Activated naive CD4-positive, alpha-beta T cell treated with anti-CD3 and anti-CD28 coated beads, Interleukin-2, amount 50 U/mL, for 72 hours (primary cell): ENCODE measurements at places on chromosomes 3 and 15.

- DNase-seq, result no peak
Observed at GRCh38 chr15:45037936-45038335, 14.9 kb downstream of the SORD start.

DNA sequence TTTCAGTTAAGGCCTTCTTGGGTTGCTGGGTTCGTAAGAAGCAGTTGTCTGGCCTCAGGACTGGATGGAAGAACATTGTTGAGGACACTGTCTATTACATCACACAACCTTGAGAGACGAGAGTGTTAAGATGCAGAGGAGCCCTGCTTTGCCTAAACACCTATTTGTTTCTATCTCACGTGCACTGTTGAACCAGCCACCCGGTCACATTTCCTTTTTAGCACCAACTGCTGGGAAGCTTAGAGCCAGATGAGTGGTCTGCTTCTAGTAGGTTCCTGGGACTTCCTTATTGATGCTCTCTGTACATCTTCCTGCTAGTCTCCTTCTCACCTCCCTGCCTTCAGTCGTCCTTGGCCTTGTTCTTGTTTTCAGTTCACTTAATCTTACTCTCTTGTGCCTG, 22.3 kb downstream of the CAND2 start:
- no peak for DNase-seq

DNA sequence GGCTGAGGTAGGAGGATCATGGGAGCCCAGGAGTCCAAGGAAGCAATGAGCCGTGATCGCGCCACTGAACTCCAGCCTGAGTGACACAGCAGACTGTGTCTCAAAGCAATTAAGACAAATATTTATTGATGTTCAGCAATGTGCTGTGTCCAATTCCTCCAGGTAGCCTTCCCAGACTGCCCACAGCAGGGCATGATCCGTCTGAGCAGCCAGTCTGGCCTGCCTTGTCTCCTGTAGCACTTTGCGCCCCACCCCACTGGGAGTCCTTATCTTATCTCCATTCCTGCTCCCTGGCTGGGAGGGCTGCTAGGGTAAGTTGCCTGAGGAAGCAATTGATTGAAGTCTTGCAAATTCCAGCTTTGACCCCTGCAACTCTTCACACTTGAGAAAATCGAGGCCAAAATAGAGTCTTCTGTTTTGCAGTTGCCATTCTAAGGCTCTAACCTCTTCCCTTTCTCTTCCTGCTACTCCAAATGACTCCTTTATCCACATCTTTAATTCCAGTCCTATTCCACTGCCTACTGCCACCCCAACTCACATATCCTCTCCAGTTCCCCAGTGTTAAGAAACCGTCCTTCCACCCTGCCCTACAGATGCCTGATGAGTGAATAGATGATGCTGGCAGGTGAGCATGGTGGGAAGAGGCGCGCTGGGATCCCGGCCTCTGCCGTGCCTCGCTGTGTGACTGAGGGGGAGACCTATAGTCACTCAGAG, 26.9 kb upstream of the LCTL start:
- DNase-seq, result no peak

DNA sequence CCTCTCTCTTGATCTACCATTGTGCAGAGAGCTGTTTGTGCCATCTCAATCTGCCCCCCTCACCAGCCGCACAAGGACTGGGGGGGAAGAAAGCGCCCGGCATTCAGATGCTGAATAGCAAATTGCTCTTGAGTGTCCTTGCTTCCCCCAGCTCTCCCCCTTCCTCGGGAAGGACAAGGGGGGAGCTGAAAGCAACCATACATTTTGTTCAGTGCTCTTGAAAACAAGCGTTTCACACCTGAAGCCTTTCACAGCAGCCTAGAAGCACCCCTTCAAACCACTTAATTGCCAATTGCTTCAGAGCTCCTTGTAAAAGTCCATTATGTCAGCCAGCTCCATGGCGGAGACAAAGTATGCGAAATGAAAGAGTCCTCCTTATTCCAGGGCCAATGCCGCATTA, 540.1 kb downstream of the NR2F2 start:
- no peak for DNase-seq

DNA sequence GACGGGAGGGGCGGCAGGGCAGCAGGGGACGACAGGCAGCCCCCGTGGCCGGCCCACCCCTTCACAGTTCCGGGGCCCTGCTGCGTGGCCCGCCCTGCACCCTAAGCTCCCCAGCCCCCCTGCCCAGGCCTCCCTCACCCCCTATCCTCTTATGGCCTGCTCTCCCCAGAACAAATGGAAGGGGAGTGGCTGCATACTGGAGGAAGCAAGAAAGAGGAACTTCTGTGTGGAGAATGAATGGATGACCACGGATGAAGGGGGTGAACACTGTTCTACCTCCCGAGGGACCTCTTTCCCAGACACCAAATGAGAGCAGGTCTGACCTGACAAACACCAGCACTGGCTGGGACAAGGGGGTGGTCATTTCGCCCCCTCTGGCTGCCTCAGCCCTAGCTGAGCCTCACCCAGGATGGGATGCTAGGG, 25.0 kb downstream of the SEC61A1 start:
- no peak for DNase-seq

- no peak for DNase-seq
Observed at GRCh38 chr15:56837273-56837672, 81.2 kb upstream of the TCF12 start.

GRCh38 chr15:69143756-69144436, 16.5 kb upstream of the GLCE start:
- DNase-seq, result no peak

DNA sequence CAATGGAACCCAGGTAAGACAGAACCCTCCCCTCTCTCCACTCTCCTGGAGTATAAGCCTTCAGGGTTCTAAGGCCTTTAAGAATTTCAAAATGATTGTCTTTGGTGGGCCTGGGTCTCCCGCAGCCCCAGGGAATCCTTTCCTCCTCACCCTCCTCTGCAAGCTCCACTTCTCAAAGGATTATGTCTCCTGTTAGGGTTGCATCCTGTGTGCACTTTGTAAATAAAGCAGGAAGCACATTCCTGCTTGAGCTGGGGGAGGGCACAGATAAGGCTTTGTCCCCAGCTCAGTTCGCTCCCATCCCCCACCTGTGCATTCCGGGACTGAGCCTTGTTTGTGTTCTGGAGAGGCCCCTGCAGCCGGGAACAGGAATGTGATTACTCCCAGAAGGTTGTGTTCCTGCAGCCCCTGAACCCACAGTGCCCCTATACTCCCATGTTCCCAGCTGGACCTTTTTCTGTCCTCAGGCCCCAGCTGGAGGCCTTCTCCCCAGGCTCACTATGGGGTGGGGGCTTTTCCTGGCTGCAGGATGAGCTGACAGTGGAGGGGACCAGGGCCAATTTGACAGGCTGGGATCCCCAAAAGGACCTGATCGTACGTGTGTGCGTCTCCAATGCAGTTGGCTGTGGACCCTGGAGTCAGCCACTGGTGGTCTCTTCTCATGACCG, 9.5 kb downstream of the TYRO3 start:
- no peak for DNase-seq

GRCh38 chr3:30112902-30113484, 493.4 kb upstream of the TGFBR2 start:
- no peak for DNase-seq

- DNase-seq, result no peak
Observed at GRCh38 chr3:140910860-140911259, 30.8 kb upstream of the SLC25A36 start.

DNA sequence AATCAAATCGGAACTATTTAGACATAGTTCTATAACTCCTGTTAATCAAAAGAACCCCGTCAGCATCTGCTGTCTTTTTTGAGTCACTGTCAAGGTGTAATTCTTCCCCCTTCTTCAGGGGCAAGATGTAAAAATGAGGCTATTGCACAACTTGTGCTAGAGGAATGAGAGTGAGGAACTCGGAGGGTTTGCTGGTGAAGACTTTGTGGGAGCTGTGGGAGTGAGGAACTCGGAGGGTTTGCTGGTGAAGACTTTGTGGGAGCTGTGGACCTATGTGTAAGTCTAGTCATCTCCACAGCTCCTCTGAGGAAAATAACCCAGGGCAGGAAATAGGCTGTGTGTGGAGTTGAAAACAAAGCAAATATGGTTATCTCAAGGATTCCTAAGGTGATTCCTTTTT, 2.5 kb upstream of the CERS3 start:
- no peak for DNase-seq

DNA sequence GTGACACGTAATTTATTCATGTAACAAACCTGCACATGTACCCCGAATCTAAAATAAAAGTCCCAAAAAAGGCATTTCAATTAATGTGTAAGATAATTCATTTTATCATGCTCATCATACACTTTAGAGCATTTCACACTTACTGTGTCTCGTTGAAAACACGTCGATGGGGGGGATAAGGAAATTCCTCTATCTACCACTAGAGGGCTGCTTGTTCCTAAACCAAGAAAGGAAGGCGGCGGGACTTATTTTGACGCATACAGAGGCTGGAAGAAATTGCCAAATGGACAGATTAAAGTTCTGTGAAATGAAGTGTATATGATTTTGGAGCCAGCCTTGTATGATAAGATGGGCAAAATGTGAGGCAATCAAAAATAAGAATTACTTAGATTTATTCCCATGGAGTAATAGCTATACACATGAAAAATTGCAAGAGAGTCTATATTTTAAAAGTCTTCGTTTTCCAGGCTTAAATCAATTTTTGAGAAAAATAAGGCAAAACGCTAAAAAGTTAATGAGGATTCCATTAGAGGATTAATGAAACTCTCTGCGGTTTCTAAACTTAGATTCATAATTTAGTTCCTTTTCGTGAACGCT, 346.8 kb downstream of the CNTN3 start:
- DNase-seq, result no peak

GRCh38 chr15:88742161-88742560, 61.1 kb upstream of the ACAN start:
- DNase-seq, result no peak

GRCh38 chr15:38255690-38256089, 3.1 kb downstream of the SPRED1 start:
- DNase-seq, result no peak

- no peak for DNase-seq
Observed at GRCh38 chr3:59040902-59041301, 8.9 kb downstream of the CFAP20DC start.

DNA sequence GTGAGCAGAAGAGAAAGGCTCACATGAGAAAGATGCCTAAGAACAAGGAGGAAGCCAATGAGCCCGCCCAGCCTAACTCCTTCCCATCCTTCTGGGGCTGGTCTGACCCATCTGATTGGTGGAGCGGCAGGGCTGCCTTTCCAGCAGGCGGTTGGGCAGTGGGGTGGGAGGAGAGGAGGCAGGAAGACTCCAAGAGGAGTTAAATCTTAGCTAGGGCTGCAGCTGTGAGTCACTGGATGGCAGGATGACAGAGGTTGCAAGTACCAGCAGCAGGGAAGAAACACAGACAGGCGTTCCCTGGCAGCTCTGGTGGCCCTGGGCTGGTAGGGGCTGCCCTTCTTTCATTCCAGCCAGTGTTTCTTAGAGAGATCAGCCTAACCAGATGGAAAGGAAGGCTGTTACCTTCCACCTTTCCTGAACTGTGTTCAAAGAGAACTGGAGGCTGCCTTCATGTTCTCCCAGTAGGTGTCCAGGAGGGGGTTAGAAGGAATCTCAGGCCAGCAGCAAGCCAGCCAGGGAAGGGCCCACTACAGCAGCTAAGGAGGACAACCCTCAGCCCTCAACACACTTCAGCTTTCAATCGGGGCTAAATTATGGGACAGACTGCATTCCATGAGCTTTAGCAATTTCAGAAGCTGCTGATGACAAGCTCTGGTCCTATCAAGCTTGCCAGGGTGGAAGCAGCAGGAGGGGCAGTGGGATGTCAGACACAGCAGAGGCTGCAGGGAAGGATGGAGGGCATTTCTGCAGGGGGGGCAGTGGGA, 50.3 kb downstream of the CHSY1 start:
- DNase-seq, result no peak

DNA sequence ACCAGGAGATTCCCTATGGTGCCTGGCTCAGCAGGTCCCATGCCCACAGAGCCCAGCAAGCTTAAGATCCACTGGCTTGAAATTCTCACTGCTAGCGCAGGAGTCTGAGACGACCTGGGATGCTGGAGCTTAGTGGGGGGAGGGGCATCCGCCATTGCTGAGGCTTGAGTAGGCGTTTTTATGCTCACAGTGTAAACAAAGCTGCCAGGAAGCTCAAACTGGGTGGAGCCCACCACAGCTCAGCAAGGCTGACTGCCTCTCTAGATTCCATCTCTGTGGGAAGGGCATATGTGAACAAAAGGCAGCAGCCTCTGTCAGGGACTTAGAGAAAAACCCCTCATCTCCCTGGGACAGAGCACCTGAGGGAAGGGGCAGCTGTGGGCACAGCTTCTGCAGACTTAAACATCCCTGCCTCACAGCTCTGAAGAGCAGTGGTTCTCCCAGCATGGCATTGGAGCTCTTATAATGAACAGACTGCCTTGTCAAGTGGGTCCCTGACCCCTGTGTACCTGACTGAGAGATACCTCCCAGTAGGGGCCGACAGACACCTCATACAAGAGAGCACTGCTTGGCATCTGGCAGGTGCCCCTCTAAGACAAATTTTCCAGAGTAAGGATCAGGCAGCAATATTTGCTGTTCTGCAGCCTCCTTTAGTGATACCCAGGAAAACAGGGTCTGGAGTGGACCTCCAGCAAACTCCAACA, 231.5 kb upstream of the SETMAR start:
- no peak for DNase-seq

GRCh38 chr3:115660646-115661337, 37.5 kb downstream of the GAP43 start:
- no peak for DNase-seq

GRCh38 chr3:150703299-150703755, 393 bp downstream of the ERICH6 start:
- DNase-seq, result no peak

GRCh38 chr3:188855675-188856074, 316.1 kb upstream of the TPRG1 start:
- DNase-seq, result no peak

- DNase-seq, result no peak
Observed at GRCh38 chr3:180704532-180704931, 25.2 kb upstream of the CCDC39 start.

DNA sequence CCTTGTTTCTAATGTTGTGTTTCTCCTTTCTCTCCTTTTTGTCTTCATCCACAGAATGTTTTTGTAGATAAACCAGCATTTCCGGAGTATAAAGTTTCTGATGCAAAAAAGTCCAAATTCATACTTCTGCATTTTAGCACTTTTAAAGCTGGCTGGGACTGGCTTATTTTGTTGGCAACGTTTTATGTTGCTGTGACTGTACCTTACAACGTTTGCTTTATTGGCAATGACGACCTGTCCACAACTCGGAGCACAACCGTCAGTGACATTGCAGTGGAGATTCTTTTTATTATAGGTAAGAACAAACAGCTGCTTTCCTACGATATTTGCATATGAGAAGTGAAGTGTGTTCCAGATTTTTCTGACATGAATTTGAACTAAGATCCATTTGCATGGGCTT, 199.4 kb downstream of the KCNH8 start:
- DNase-seq, result no peak

- DNase-seq, result no peak
Observed at GRCh38 chr3:125967156-125967555, 1.8 kb upstream of the ROPN1B start.

- DNase-seq, result no peak
Observed at GRCh38 chr3:112889357-112889756, 42.7 kb upstream of the CD200R1L start.

GRCh38 chr3:44950275-44950734, 25.7 kb downstream of the ZDHHC3 start:
- DNase-seq, result no peak
